ENCODE measurements at places on chromosomes 2 and 18.

GRCh38 chr2:120915670-120916069, 180.0 kb downstream of the GLI2 start:
- DNase-seq = no peak

- no peak for DNase-seq
Measured at GRCh38 chr2:142819411-142819810, 58.1 kb upstream of the KYNU start.

- DNase-seq = no peak
Measured at GRCh38 chr2:136932700-136933099, 167.4 kb downstream of the THSD7B start.

GRCh38 chr2:121076885-121077549, 208.0 kb downstream of the TFCP2L1 start:
- no peak for DNase-seq

DNA sequence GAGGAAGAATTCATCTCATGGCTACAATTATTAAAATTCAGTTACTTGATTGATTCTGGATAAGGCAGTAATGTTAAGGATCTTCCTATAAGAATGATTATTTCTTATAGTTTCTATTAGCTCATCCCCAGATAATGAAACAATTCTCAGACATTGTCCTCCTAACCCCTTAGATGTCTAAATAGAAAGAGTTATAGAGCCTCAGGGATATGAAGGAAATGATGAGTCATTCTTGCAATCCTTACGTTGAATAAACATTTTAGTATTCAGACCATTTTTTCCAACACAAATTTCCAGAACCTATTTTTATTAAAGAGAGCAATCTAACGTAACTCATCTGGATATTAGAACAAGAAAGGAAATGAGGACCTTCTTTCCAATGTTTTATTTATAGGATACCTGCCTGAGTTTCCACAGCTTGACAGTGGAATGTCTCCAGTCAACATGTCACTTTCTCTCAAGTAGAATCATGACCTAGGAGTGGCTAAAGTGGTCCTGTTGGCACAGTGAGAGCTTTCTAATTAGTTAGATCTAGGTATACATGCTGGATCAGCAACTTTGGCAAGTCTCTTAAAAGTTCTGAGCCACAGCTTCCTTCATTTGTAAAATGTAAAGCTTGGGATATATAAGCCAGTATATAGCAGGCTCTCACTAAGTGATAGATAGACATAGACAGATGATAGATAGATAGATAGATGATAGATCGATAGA, 88.0 kb upstream of the RAB27B start:
- DNase-seq = no peak

GRCh38 chr2:148754864-148755263, 110.3 kb downstream of the EPC2 start:
- DNase-seq = no peak

GRCh38 chr2:239934571-239935171, 90.5 kb downstream of the NDUFA10 start:
- DNase-seq = peak; percentile 91

GRCh38 chr18:57791911-57792310, 11.2 kb downstream of the ATP8B1 start:
- DNase-seq = no peak

DNA sequence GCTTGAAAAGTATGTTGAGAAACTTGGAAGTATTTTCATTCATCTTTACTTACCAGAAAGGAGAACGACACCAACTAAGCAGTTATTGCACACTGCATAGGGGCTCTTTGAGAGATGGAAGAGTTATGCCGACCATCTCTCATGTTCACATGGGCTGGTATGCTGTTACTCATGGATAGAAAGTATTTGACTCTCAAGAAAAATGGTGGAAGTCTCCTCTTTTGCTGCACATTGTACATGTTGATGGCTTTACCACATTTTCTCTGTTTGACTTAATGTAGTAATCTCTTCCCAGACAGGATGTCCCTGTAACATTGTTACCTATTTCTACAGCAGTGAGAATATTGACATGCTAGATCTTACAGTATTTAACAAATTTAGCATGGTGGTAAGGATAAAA, 23.2 kb downstream of the CAB39 start:
- DNase-seq = no peak

DNA sequence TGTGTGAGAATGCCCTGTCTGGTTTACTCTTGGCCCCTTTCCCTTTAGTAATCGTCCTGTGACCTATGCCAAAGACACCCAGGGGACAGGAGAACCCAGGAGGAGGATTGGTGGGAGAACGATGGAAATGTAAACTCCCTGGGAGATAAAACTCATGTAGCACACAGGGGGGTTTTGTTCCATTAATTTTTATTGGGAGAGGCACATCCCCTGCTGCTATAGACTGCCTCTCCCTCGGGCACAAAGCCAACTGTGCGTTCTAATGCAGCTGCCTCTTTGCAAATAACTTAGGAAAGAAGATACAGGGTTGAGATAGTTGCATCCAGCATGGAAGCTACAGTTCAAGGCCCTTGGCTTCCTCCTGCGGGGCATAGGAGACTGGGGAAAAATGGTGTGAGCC, 489.6 kb downstream of the SLC4A3 start:
- DNase-seq = no peak

DNA sequence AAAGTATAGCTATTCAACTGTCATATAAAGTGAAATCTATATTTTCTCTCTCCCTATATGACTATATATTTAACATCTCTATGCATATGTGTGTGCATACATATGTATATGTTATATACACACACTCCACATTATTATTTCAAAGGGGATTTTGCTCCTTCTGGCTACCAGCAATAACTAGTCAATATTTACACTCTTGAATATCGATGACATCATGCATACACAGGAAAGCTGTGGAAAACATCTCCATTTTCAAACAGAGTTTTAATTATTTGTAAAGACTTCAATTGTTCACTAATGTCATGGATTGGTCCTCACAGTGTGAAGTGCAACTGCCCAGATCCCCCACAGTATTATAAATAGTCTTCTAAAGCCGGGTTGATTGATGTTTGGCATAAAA, 195.9 kb upstream of the TCF4 start:
- DNase-seq = no peak

DNA sequence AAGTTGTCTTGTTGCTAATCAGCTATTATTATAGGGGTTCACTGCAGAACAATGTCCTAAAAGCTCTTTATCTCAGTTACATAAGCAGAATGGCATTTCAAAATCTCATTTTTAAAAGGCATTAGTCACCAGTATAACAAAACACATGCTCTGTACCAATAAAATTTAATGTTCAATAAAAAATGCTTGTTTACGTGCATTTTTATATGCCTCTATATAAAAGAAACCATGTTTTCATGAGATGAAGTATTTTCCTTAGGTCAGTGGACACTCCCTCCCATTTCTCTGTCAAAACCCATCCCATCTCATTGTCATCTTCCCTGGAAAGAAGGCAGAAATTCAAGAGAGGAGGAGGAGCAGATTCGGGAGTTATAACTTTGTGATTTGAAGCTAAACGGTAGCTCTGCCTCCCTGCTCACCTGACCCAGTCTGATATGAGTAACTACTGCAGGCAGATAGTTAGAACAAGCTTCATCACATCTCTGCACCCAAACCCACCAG, 231.9 kb upstream of the SIX2 start:
- DNase-seq = no peak

DNA sequence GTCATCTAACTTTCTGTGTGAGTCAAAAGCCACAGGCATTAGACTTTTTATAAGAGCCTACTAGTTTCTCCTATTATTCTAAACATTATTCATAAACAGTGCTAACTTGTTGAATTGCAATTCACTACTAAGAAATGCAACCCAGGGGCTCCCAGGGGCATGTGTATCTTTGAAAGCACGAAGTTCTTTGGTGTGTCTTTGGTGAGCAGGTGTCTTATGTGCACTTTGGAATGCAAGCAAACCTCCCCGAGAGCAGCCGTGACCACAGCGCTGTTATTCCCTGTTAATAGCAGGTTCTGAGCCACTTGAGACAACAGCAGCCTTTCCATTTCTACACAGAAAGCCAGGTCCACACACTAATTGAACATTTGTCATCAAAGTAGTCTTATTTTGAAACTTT, 123.5 kb downstream of the PRKRA start:
- no peak for DNase-seq

GRCh38 chr2:149601141-149601796, 13.7 kb upstream of the MMADHC start:
- DNase-seq = no peak

DNA sequence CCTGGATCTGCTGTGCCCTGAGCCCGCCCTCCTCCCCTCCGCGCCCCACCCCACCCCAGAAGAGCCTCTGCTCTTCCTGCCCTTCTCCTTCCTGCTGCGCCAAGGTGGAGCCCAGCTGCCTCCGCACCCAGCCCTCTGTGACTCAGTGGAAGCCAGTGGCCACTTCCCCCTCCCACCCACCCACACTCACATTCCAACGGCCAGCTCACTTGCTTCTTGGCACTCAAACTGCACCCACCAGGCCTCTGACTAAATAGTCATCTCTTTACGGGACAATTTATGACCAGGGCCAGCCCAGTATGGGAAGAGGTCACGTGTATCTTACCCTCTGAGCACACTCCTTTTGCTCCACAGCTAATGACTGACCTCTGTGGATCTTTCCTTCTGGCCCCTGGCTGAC, 150.4 kb upstream of the SLC1A4 start:
- no peak for DNase-seq

- no peak for DNase-seq
Measured at GRCh38 chr2:48131539-48132270, 225.4 kb upstream of the FBXO11 start.

Measured in lower leg skin (tissue), 4 donors.